ENCODE measurements at places on chromosomes 5 and 9.

DNA sequence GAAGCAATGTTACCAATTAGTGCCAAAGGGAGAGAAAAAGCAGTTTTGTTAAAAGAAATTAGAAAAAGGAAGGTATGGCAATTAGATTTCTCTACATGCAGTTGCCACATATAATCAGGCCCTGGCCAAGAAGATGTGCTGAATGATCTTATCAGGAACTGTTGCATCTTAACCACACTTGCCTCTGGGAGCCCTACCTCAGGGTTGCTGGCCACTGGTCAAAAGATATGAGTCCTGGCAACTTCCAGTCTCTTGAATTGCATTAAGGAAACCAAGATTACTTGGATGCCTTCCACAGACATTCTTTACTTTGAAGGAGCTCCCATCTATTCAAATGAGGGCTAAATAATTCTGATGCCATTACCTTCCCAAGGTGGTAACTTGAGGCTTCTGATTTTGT is 60.4 kb downstream of the TNC start:
- no peak for DNase-seq

DNA sequence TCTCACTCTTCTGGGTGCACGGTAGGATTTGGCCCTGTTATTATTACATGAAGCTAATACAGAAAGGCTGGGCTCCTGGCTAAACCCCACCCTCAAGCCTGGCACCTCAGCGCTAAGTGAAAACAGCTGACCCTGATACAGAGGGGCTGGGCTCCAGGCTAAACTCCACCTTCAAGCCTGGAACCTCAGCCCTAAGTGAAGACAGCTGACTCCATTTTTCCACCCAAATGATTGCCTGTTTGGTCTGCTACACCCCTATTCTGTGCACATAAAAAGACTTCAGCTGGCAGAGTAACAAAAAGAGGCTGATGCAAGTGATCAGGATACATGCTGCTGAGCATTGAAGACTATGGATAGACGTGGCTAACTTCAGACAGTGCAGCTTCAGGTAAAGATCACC is 148.4 kb upstream of the CLINT1 start:
- no peak for DNase-seq

GRCh38 chr9:127700594-127701255 is 6.1 kb upstream of the CFAP157 start:
- DNase-seq: no peak

DNA sequence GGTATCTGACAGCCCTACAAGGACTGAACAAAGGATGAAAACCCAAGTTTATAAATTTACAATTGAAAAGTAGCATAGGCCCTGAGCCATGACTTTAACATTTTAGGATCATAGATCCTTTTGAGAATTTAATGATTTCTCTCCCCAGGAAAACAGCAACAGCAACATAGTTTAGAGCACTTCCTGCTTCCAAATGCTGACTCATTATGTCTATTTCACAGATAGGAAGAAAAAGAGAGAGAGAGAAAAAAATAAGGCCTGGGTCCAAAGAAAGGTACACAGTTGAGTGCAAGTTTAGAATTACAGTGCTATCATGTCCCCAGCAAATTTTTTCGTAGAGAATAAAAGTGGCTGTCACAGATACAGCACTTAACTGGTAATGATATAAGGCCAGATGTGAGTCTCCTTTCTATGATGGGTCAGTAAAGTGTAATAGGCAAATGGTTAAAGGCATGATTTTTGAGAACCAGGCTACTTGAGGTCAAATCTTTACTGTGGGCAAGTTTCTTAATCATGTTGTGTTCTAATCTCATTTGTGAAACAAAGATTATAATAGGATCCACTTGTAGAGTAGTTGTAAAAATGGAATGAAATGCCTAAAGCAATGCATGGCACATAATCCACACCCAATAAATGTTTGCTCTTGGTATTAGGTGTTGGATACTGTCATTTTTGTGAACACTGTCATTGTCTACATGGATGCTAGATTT is 12.3 kb upstream of the PPP2R2B start:
- DNase-seq: no peak

DNA sequence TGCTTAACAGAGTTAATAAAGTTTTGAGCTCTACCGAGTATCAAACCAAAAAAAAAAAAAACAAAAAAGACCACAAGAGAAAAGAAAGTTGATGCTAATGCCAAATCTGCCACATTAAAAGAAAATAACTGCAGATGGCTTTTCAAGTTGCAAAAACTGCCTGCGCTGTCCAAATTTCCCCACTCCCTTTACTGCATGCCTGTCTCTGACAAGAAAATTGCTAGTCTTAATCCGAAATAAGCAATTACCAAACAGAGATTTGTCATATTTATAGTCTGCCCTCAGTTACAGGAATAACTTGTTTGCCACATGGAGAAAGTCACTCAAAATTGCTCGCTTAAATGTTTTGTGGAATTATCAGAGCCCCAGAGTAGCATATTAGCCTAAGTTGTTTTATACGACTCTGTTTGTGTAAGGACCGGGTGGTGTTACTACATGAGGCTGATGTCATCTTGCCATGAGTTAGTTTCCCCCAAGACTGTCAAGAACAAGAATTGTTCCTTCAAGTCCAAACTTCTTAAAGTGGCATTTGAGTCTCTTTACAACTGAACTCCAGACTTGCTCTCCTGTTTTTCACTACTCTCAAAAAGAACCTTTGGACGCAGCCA is 160.9 kb downstream of the CEP120 start:
- DNase-seq: no peak

DNA sequence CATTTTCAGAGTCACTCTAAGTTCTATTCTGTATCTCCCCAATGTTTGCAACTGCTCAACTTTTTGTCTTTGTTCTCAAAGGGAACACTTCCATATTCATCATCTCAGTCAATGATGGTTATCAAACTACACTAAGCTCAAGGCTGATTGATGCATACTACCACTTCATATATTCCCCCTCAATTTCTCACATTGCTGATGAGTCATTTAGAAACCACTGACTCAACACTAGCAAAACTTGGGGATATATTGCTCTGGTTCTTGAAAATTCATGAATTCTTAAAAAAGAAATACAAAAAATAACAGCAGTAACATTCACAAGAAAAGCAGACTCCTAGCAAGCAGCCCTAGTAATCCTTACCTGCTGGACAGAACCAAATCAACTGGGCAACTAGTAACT is 52.2 kb downstream of the ABHD17B start:
- no peak for DNase-seq

- no peak for DNase-seq
These were observed 103.5 kb upstream of the DPYSL3 start for GRCh38 chr5:147613359-147613758.

DNA sequence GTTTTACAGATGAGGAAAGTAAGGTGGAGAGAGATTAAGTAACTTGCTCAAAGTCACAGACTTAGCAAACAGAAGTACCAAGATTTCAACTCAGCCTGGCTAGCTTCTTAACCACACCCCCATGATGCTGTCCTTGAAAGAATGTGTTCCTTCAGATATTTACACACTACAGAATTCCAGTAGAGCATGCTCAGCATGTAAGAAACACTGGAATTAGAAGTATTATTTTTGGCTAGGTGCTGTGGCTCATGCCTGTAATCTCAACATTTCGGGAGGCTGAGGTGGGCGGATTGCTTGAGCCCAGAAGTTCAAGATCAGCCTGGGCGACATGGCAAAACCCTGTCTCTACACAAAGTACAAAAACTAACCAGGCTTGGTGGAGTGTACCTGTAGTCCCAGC is 142.4 kb downstream of the EDIL3 start:
- DNase-seq: no peak

DNA sequence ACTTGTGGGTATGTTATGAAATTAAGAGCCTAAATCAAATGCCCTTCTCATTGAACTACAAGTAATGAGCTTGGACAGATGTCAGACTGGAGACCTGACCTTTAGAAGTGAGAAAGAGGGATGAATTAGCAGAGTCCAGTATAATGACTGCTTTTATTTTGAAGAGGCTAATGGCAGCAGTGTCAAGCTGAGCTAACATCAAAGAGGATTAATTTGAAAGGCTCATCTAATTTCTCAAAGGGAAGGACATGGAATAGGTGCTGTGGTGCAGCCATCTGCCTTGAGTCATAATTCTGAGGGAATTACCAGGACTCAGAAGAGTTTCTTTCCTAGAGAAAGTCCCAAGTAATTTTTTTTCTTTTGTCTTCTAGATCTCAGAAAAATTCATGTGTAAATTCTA is 57.6 kb downstream of the FAM81B start:
- no peak for DNase-seq

DNA sequence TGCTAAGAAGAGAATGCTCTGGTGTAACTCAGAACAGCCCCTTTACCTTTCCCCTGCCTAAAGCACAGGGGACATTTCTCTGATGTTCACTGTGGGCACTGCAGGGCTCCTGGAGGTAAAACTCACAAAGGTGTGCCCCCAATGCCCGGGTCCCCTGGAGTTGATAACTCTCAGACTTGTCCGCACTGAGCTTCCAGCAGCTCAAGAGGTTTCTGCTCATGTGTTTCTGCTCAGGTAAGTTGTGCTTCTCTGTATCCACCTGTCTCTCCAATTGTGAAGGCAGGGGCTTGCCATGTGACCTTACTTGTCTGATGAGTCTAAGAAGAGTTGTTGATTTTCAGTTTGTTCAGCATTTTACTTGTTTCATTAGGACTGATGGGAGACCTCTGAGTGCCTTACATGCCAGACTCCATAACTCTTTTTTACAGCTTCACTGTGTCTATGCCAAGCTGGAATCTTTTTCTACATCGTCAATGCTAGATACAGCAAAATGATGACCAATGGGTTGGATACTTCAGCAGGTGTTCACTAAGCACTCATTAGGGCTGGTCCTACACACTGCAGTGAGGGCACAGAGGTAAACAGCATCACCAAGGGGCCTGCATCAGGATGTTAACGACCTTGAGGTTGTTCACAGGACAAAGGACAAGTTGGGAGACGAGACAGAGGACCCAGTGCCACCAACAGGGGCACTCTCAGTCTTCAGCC is 56.4 kb downstream of the MRPL36 start:
- DNase-seq: no peak

DNA sequence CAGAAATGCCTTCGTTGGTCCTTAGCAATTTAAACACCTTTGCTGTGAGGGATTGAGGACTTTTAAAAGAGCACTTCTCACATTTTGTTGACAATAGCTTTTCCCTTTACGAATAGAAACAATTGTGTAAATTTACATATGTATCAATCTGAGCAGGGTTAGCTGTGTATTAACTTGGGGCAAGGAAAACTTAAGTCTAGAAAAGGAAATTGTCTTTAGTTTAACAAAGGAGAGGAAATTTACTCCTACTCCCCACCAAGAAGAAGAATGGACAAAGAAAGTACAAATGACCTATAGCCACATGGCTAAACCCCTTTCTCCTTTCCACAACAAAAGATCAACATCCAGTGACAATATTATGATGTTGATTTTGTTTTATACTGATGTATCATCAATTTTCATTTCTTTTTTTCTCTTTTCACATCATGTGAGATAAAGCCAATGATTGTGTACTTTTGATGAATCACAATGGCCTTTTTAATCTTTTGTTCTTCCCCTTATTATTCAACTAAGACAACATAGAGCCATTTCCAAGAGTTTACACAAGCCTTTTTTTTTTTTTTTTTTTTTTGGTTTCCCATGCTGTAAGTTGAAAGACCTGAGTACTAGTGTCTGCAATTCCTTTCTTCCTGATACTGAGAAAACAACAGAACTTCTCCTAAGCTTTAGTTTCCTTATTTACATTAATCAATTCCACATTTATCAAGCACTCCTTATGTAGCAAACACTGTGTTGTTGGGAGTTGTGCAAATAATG is 19.0 kb downstream of the FOXB2 start:
- no peak for DNase-seq

DNA sequence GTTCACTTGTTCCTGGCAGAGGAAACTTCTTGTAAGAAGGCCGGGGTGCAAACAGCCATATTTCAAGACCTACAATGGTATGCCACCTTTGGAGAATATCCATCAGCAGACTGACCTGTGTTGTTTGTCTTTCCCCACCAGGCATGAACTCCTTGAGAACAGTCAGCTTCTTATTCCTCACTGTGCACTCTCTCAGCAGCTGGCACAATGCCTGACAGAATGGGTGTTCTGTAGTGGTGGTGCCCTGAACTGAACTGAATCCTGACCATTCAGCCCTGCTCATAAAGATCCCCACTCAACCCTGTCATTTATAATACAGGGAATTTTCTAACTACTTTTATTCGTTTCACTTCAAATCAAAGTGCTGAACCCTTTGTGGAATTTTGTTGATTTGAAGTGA is 206.9 kb downstream of the COX7C start:
- no peak for DNase-seq

DNA sequence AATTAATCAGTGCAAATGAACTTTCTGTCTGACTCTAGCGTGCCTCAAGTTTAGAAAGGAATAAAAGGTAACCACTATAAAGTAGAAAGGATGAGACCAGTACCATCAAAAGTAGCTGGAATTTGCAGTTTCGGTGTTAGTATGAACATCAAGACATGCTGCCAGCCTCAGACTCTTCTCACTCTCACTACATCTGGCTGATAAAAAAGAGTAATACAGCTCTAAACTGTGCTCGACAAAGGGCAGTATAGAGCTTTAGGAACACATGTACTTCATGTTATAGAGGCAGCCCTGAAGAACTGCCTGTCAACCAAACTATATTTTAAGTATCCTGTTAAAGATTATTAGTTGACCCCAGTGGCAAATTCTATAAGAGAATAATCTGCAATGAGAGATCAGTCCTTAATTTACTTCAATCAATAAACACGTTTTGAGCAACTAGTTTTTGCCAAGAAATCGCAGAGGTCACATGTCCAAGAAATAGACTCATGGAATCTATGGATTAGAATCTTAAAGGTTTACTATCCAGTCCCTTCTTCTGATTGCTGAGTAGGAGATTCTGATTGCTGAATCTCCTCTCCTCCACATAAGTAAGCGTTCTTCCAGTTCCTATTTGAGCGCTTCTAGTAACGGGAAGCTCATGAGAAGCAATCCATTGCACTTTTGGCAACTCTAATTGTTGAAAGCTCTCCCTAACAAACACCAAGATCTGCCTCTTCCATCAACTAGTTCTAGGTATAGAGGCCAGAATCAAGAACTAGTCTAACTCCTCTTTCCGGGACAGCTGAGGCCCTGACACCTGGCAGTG is 941 bp downstream of the XPA start:
- no peak for DNase-seq

GRCh38 chr5:74605759-74606158 is 34.8 kb downstream of the ENC1 start:
- no peak for DNase-seq

- no peak for DNase-seq
These were observed 139.6 kb downstream of the RASEF start for GRCh38 chr9:82923092-82923911.

DNA sequence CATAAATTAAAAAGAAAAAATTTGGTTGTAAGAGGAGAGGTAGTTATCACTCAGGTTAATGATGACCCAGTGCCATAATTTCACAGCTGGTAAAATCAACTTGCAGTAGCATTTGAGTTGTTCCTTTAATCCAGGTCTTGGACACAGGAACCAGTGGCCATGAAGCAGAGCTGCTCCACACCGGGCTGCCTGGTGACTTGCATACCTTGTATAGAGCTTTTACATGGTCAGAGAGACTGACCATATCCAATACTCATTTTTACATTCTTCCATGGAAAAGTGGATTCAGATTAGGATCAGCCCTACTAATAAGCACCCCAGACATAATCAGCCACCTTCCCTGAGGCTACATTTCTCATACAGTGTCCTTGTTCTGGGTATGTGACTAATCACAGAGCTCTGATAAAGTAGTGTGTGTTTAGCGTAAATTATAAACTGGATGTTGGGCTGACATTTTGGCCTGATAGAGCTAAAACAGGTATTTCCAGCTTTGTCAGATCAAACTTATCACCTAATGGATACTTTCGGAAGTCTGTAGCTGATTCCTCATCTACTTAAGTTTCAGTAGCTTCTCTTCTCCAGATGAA is 77.0 kb upstream of the ZSWIM6 start:
- DNase-seq: no peak

GRCh38 chr5:150345716-150346115 is 11.8 kb upstream of the TCOF1 start:
- DNase-seq: no peak

Measured in esophagus squamous epithelium (tissue), 5 donors.